Epithelial cell of proximal tubule (primary cell): ENCODE measurements at places on chromosomes 3 and 15.

- no peak for DNase-seq
Observed at GRCh38 chr15:40593165-40593564, 884 bp upstream of the KNL1 start.

GRCh38 chr15:34993412-34993811 is 5.3 kb upstream of the ZNF770 start:
- no peak for DNase-seq

DNA sequence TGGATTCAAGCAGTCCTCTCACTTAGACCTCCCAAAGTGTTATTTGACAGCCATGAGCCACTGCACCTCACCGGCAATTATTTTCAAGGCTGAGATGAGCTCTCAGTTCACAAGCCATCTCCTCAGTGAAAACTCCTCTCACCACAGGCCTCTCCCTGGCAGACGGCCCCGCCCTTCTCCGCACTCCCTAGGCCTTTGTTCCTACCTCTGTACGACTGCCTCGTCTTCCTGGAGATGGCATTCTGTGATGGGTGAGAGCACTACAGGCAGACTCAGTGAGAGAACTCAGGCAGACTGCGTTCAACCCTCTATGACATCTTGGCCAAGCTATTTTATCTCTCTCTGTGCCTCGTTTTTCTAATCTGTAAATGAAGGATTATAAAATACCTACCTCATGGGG is 67.0 kb upstream of the TPM1 start:
- DNase-seq, result no peak

GRCh38 chr3:19931767-19932188 is 2.2 kb downstream of the EFHB start:
- no peak for DNase-seq

DNA sequence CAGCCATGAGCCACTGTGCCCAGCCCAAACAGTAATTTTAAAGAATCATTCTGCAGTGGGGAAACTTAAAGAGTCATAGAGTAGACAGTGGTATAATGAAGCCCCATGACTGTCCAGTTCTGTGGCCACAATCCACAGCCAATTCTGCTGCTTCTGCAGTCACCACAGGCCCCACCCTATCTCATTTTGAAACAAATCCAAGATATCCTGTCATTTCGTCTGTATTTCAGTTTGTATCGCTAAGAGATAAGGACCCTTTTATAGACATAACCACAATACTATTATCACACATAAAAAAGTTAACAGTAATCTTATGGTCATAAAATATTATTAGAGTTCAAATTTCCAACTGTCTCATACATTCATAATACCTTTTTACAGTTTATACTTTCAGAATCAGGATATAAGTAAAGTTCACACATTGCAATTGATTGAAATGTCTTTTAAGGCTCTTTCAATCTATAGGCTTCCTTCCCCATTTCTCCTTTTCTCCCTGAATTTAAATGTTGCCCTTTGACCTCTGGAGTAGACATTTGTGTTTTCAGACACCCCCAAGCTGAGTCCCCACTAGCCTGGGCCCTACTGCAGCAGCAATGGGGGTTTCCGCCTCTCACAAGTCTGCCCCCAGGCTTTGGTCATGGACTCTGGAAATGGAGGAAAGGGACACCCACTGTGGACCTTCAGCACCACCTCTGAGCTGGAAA is 4.2 kb upstream of the NUP210 start:
- no peak for DNase-seq
